ENCODE measurements at places on chromosomes 13 and 19. TPM values are rescaled to one million over a fixed set of nuclear protein-coding genes. Genes with fewer than 3 reads are reported as not detected.

Gene NLRP9
- not detected for total RNA-seq

Gene PRR12
- 1.3 TPM for total RNA-seq

Gene CLEC4G
- total RNA-seq, result not detected

Gene HCST
- 3.2 TPM for total RNA-seq

Gene DIRAS1
- 7.2 TPM for total RNA-seq

Gene TEAD2
- total RNA-seq, result 18.5 TPM

Gene IGFL3
- not detected for total RNA-seq

Gene FAAP24
- 1.6 TPM for total RNA-seq

Gene SIGLECL1
- total RNA-seq, result not detected

Gene GRK1
- not detected for total RNA-seq

Gene RASAL3
- under 0.01 TPM for total RNA-seq

Gene RPS28
- total RNA-seq, result 489 TPM

Gene ZNF560
- total RNA-seq, result 1.2 TPM

Gene CLEC4M
- total RNA-seq, result not detected

Gene PIK3R2
- total RNA-seq, result 8.4 TPM

Gene ADAMTS10
- 8.1 TPM for total RNA-seq

Gene GSX1
- not detected for total RNA-seq

Gene C19orf85
- total RNA-seq, result not detected

Gene PNMA8A
- 5.5 TPM for total RNA-seq

Gene ZSCAN1
- total RNA-seq, result not detected

Gene TEX29
- total RNA-seq, result 0.17 TPM

Gene CEP89
- 7.6 TPM for total RNA-seq

Gene ADAMTSL5
- total RNA-seq, result 3.9 TPM

Gene GNA15
- total RNA-seq, result 0.09 TPM

Gene PLK5
- not detected for total RNA-seq

Gene ZNF229
- 18.0 TPM for total RNA-seq

Gene MYO16
- 0.16 TPM for total RNA-seq

Gene LRRC63
- under 0.01 TPM for total RNA-seq

Gene ZNF320
- 8.0 TPM for total RNA-seq

Gene CYP2A6
- total RNA-seq, result not detected

Gene LILRB2
- total RNA-seq, result not detected

Gene CEACAM7
- total RNA-seq, result not detected

Gene ZNF541
- not detected for total RNA-seq

Gene QPCTL
- 5.8 TPM for total RNA-seq

Gene ZNF835
- not detected for total RNA-seq

Gene PIAS4
- 13.6 TPM for total RNA-seq

Gene ZNF253
- total RNA-seq, result 2.5 TPM

Gene CHMP2A
- total RNA-seq, result 177 TPM

Gene EDDM13
- total RNA-seq, result not detected

Gene APLP1
- total RNA-seq, result 11.0 TPM

Gene FFAR3
- not detected for total RNA-seq

Measured in bronchial smooth muscle cell (primary cell).